B cell (primary cell): ENCODE measurements at places on chromosomes 7 and 10.

GRCh38 chr10:94041206-94041605 lies 47.5 kb downstream of the PLCE1 start:
- DNase-seq, result no peak

DNA sequence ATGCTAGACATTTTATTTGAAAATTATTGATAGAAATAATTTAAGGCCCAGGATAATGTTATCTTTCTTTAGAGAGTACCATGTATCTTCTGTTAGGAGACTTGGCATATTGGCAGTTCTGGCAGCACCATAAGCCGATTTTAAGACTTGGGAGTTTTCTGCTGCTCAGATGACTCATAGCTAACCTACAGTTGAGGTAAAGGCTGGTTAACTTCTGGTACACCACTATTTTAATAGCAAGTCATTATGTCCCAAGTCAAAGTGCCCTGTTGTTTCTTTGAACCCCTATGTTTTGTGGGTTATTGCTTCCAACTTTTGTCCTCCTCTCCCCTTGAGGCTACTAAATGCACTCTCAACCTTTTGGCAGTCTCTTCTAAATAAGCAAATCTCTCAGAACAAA lies 25.2 kb downstream of the ATRNL1 start:
- no peak for DNase-seq

DNA sequence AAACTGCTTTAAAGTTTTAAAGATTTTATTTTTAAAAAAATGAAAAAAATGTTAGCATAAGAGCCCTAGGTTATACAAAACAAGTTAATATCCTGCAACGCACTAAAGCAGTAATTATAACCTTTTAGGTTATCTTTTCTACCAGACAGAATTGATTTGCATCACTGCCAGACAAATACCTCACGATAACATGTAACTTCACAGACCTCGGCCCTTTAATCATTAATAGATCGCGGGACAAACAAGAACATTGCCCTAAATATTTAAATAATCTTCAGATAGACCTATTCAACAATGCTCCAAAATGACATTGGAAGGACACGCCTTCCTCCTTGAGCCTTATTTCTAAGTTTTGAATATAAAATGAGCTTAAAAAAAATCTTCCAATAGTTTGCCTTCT lies 23.8 kb upstream of the C7orf33 start:
- DNase-seq, result no peak

GRCh38 chr10:78529262-78529661 lies 495.6 kb downstream of the RPS24 start:
- no peak for DNase-seq

- no peak for DNase-seq
Measured at GRCh38 chr7:641269-641671, 85.2 kb upstream of the DNAAF5 start.
